ENCODE measurements at places on chromosomes 4 and X.

- no peak for DNase-seq
These were observed 276.0 kb downstream of the KLHL13 start for GRCh38 chrX:117840645-117841044.

- DNase-seq = no peak
These were observed 41.5 kb downstream of the CLCN4 start for GRCh38 chrX:10198254-10198653.

DNA sequence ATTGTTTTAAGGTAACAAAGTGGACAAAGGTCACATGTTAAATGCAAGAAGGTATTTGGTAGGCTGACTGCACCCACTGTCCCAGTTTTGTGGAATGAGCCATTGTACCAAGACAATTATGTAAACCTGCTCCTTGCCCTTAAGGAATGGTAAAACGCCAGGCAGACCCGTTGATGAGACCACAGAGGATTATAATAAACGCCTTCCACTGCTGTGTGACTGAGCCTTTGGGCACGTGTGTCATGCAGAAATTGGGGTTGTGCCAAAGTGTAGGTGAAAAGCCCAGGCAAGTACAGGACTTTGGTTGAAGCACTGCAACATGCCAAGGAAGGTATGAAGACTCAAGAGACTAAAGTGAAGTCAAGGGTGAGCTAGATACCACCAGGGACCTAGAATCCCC is 59.7 kb downstream of the LRRC66 start:
- DNase-seq = no peak

DNA sequence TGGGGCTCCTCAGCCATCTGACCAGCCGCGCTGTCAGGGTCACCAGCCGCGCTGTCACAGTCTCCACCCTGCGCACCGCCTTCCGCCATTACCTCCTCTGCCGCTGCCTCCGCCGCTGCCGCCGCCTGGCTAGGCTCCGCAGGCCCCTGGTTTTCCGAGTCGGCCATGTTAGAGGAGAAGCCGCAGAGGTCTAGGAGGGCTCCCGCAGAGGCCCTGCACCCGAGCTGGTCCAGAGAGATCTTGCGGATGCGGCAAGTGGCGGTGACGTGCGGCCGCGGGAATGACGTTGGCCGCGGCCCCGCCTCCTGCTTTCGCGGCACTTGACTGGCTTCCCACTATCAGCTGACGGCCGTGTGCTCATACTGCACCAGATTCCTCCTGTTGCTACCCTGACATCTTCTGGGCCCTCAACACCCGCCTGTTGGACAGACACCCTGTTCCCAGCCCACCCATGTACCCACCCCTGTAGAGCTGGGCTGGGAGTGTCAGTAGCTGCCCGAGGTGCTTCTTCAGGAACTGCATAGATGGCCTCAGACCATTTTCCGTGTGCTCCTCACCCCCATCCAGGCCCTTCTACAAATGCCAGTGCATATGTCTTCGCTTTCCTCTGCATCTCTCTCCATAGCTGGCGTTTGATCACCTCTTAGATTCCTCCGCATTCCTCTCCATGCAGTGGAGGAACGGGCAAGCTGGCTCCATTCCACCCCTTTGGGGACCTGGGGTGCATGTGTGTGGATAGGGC is at the start of gene NAP1L5:
NAP1L5 (minus strand) TSS at position 242 of the 742 bp plus-strand sequence; CDS start at position 167, 75 bp downstream.
- peak; percentile 77 for DNase-seq

DNA sequence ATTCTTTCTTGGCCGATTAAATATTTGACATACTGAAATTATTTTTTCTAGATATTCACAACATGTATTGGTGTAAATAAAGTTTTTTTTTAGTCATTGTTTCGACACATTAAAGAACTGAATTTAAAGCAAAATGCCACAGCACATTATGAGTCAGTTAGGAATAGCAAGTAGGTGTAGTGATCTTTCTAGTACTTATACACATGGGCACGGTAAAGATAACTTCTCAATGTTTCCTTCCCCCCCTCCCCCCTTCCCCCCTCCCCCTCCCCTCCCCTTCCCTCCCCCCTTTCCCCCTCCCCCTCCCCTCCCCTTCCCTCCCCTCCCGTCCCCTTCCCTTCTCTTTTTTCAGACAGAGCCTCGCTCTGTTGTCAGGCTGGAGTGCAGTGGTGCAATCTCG is 1269.9 kb downstream of the ADGRL3 start:
- DNase-seq = no peak

DNA sequence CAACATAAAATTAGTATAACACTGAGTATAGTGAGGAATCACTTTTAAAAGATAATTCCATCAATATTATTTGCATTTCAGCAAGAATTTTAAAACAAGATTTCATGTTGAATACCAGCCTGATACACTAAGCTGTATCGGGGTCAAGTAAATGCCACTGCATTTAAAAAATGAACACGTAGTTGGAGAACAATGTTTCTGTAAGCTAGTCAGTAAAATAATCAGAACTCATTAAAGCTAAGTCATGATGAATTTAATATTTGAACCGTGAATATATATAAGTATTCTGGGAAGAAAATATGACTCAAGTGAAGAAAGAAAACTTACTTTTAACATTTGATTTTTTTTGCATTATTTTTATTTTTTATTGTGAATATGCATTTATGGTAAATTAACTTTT is 611.0 kb upstream of the PABPC4L start:
- DNase-seq = no peak

- DNase-seq = no peak
These were observed 1523.7 kb downstream of the ARAP2 start for GRCh38 chr4:34720571-34720970.

- no peak for DNase-seq
These were observed 60.1 kb downstream of the GRIA2 start for GRCh38 chr4:157280673-157281072.

DNA sequence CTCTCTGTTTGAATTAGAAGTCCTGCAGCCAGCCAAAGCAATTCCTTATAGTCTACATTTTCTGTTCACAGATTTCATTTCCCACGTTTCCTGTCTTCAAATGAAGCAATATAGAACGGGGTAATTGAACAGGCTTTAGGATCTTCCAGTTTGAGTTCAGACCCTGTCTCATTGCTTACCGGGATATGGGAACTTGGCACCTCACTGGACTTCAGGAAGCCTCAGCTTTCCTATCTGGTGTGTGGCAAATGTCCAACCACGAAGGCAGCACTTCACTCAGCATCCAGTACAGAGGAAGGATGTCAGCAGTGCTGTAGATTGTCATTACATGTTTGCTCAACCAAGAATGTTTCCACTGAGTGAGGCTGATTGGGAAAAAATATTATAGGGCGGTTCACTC is 271.1 kb upstream of the ZFP42 start:
- no peak for DNase-seq

DNA sequence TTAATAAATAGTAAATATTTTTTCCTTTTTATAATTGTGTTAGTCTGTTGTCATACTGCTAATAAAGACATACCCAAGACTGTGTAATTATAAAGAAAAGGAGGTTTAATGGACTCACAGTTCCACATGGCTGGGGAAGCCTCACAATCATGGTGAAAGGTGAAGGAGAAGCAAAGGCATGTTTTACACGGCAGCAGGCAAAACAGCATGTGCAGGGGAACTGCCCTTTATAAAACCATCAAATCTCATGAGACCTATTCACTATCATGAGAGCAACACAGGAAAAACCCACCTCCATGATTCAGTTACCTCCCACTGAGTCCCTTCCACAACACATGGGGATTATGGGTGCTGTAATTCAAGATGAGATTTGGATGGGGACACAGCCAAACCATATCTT is 45.8 kb upstream of the TMPRSS11B start:
- DNase-seq = no peak

DNA sequence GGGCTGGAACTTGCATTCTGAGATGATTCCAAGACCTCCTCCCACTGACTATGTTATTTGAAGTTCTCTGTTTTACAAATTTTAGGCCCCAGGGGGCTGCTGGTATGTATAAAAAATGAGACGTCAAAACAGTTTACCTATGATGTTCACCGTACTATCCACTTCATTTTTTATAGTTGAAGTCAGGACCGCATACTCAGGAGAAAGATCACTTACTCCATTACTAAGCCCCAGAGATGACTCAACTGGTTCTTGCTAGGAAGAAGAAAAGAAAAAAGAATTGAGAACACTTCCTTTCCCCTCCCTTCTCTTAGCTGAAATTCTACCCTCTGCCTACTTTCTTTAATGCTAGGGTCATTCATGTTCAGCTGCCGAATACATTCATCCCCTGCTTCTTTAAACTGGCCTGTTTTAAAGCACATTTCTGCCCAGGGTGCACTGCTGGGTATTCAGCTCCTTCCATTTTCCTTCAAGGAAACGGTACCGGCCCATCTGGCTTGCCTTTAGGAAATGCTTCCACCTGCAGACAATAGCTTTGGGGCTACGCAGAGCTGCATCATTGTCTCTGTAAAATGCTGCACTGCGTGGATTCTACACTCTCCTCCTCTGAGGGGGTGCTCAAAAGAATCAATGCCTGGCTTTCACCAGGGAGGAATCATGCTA is 66.2 kb downstream of the IRF2 start:
- DNase-seq = no peak

GRCh38 chr4:168221301-168221700 is 97.3 kb downstream of the DDX60 start:
- no peak for DNase-seq

- peak; percentile 80 for DNase-seq
These were observed 82.2 kb downstream of the MAML3 start for GRCh38 chr4:140071806-140072205.

DNA sequence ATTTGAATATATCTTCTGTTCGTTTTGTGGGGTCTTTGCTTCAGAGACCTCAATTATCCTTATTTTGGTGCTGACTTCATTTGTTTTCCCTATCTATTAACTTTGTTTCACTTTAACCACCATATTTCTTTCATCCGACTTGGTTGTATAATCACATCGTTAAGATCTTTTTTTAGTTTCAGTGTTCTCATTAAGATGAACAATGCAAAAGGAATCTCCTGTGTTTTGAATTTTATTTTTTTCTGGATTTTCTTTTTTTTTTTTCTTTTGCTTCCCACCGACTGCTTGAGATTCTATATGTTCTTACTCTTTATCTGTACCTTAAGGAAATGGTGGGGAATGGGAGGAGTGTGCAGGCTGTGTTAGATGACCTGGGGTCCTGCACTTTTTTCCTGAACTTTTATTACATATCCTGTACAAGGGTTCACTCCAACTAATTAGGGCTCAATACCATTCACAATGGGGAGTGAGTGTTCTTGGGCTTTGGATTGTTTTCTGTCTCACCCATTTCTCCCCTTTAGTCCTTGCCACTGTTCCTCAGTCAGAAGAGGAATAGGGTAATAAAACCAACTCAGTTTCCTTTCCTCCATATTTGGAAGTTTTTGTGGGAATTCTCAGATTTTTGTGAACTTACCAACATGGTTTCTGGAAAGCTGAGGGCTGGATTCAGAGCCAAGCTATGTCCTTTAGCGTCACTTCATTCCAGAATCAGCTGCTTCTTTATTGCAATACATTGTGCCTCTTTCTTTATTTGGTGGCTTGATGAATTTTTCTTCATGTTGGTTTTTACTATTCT is 43.2 kb upstream of the BMPR1B start:
- DNase-seq = no peak

DNA sequence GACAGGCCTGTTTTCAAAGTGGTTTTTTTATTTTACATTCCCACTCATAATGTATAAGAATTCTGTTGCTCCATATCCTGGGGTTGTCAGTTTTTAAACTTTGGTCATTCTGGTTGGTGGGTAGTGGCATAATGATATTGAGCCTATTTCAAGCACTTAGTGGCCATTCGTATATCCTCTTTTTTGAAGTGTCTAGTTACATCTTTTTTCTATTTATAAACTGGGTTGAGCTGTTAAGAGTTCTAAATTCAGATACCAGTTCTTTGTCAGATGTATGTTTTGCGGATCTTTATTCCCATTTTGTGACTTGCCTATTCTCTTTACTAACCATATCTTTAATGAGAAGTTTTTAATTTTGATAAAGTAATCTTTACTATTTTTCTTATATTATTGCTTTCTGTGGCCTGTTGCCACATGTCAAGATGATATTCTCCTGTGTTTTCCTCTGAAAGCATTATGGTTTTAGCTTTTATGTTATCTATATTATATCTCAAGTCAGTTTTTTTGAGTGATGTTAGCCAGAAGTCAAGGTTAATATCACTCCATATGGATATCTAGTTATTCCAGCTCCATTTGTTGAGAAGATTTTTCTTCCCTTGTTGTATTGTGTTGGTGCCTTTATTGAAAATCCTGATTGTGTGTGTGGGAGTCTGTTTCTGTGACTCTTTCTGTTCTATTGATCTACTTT is 110.9 kb downstream of the FHIP1A start:
- no peak for DNase-seq

DNA sequence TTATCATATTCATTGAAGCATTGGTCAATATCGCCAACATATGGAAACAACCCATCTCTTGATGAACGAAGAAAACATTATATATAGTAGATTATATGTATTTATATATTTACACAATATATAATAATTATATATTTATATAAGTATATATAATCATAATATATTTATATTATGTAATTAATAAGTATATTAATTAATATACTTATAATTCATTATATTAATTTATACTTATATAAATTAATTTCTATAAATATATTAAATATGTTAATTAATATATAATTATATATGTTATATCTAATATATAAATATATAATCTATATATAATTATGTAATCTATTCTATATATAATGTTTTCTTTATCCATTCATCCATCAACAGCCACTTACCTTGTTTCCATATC is 69.0 kb upstream of the SRD5A3 start:
- DNase-seq = no peak

DNA sequence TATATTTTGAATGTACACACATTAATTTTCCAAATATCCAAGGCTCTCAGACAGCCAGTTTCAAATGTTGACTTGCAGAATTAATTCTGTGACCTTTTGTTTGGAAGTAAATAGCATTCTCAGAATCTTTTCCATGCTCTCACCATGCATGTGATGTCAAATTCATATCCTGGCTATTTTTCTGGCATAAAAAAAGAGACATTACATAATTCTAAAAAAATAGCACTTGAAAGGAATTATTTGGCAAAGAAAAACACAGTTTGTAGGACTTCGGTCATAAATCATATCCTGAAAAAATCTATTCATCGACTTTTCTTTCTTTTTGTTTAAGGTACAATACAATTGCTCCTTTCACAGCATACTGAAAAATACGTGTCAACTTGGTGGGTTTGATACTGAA is 111.2 kb downstream of the GLRA3 start:
- no peak for DNase-seq

DNA sequence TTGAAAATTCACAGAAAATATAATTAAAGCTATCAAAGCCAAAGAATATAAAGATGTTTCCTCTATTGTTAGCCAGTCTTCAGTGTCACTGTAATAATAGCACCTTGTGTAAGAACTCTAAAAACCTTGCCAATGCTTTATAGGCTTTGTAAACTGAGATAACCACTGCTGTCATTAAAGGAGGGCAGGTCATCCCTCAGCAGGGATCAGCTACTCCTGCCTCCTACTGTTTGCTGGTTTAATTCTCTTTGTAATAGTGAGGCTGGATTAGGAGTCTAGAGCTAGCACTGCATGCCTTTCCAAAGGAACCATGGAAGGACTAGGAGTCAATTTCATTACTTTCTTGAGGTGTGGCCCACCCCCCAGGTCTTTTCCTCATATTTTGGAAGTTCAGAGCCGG is 46.2 kb downstream of the FHIP1A start:
- no peak for DNase-seq

DNA sequence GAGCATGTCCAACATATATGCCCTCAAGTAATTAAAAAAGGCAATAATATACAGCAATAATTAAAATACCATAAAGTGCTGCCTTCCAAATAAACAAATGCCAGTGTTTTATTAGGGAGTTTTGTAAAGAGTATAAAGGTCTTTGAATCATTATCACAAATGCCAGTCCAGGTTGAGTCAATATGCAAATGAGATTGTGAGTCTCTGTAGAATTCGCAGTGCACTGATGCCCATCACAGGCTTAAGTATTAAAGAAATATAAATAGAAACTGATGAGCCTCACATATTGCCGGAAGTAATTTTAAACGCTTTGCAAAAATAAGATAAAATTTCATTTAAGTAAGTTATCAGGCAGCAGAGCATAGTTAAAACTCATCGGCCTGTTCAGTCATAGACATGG is 205.0 kb upstream of the TECRL start:
- no peak for DNase-seq
